PC-9 (cell line): ENCODE measurements at places on chromosomes 6 and 20. TPM values are rescaled to one million over a fixed set of nuclear protein-coding genes. Genes with fewer than 3 reads are reported as not detected.

GRCh38 chr6:153048631-153049030 lies 46.1 kb upstream of the MTRF1L start:
- no peak overlapping the region for H3K27ac ChIP-seq
- peaks cover 8% of the 10 kb centered on the region for H3K4me1 ChIP-seq
- H3K4me3 ChIP-seq: no peak overlapping the region
- peak; percentile 48 for DNase-seq
- no peaks in the 10 kb centered on the region for H3K27me3 ChIP-seq
- no peaks in the 10 kb centered on the region for H3K36me3 ChIP-seq

- H3K4me3 ChIP-seq: peak overlapping the region; percentile 69
- H3K27me3 ChIP-seq: no peaks in the 10 kb centered on the region
- peak overlapping the region; percentile 87 for H3K27ac ChIP-seq
- peaks cover 7% of the 10 kb centered on the region for H3K36me3 ChIP-seq
Measured at GRCh38 chr20:34954904-34955230, 739 bp downstream of the GSS start.

- H3K4me3 ChIP-seq: no peak overlapping the region
- H3K36me3 ChIP-seq: no peaks in the 10 kb centered on the region
- no peak for DNase-seq
- H3K27me3 ChIP-seq: no peaks in the 10 kb centered on the region
Measured at GRCh38 chr6:139429580-139430145, 55.2 kb upstream of the CITED2 start.

DNA sequence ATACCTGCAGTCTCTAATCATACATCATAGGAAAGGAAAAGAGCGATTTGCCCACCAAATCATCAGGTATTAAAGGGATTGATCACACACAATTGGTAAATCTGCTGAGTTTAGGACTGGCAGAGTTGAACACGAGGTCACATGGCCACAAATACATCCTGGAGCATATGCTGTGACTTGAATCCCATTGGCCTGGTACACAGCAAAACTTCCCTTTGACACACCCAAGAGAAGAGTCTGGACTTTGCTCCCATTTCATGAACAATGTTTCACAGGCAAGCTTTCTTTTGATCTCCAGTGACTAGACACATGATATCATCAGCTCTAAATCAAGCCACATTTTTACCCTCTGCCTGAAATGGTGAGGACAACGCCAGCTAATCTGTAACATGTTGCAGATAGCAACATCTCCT lies 117.9 kb downstream of the ISM1 start:
- H3K4me1 ChIP-seq: no peaks in the 10 kb centered on the region
- H3K4me3 ChIP-seq: no peak overlapping the region
- no peak overlapping the region for H3K27ac ChIP-seq
- H3K36me3 ChIP-seq: no peaks in the 10 kb centered on the region

DNA sequence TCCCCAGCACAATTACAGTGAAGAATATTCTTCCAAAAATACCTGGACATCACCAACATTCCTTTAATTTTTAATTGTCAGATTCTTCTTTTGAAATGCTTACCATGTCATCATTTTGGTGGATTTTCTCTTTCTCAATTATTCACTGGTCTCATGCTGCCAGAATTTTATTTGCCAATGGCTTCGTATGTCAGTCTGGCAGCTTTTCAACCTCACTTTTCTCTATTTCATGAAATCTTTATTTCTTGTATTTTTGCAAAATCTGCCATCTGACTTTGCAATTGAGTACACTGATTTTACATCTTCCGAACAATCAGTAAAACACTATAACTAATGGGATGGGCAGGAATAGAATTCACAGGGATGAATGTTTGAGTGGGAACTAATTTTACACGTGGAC lies 84.1 kb downstream of the BTBD9 start:
- H3K4me3 ChIP-seq: no peak overlapping the region
- H3K27me3 ChIP-seq: no peaks in the 10 kb centered on the region
- DNase-seq: no peak
- H3K4me1 ChIP-seq: no peaks in the 10 kb centered on the region

CCN6 gene
- total RNA-seq: not detected in 2 replicates

DNA sequence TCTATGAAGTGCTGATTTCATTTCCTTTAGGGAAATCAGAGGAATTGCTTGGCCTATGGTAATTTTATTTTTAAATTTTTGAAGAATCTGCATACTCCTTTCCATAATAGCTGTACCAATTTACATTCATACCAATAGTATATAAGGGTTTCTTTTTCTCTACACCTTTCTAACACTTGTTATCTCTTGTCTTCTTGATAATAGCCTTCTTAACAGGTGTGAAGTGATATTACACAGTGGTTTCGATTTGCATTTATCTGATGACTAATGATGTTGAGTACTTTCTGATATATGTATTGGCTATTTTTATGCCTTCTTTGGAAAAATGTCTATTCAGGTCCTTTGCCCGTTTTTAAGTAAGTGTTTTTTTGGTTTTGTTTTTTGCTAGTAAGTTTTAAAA lies 40.8 kb downstream of the SMAP1 start:
- H3K4me3 ChIP-seq: no peak overlapping the region
- H3K4me1 ChIP-seq: peaks cover 10% of the 10 kb centered on the region; the same call in 1 of the 2 replicates
- H3K27ac ChIP-seq: no peak overlapping the region
- H3K27me3 ChIP-seq: no peaks in the 10 kb centered on the region
- no peak for DNase-seq
- no peaks in the 10 kb centered on the region for H3K36me3 ChIP-seq

GRCh38 chr20:63274381-63275228 lies 2.0 kb downstream of the ARFGAP1 start:
- H3K4me1 ChIP-seq: peaks cover 18% of the 10 kb centered on the region
- peaks cover 28% of the 10 kb centered on the region; the same call in 1 of the 2 replicates for H3K36me3 ChIP-seq
- H3K4me3 ChIP-seq: no peak overlapping the region; the same call in 1 of the 2 replicates
- H3K27me3 ChIP-seq: no peaks in the 10 kb centered on the region

GRCh38 chr6:136137008-136137692 lies 113.0 kb downstream of the MTFR2 start:
- no peak for DNase-seq
- H3K4me3 ChIP-seq: no peak overlapping the region
- H3K4me1 ChIP-seq: no peaks in the 10 kb centered on the region

DNA sequence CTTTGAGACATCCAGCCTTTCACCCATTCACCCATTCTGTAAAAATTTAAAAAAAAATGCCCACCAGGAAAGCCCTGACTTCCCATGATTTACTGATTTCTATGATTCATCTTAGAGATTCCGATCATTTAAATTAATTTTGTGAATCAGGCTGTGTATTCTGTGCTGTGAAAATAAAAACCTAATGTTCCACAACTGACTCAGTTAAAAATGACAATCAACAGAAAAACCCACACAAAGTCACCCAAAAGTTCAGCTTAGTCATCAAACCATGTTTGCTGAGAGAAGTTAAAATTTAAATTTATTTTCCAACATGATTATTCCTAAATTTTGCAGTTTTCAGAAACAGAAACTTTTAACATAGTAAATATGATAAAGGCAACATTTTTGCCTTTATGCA lies 509.9 kb downstream of the TENT5A start:
- DNase-seq: no peak
- H3K27ac ChIP-seq: no peak overlapping the region
- H3K27me3 ChIP-seq: no peaks in the 10 kb centered on the region

GRCh38 chr6:64482631-64483030 lies 847.0 kb downstream of the PHF3 start:
- no peak for DNase-seq
- H3K27ac ChIP-seq: no peak overlapping the region
- no peaks in the 10 kb centered on the region for H3K4me1 ChIP-seq

CST7 gene
- not detected in 2 replicates for total RNA-seq

GRCh38 chr6:146892283-146892612 lies 293.5 kb downstream of the ADGB start:
- no peaks in the 10 kb centered on the region for H3K36me3 ChIP-seq
- no peak for DNase-seq
- H3K27me3 ChIP-seq: no peaks in the 10 kb centered on the region
- no peak overlapping the region for H3K4me3 ChIP-seq
- H3K27ac ChIP-seq: no peak overlapping the region

DNA sequence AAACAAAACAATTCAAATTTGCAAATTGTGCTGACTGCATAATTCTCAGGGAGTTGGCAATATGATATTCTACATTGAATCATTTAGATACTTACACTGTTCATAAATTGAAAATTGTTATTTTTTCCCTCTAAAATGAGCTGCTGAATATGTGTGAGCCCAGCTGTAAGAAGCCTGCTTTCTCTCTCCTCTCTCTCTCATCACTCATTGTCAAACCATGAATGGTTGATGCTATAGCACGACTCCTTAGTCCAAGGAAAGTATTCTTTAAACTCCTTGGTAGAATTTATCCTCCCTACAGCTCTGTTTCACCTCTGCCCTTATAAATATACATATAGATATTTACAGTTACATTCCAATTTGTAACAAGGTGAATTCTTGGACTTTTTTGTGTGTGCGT lies 116.4 kb upstream of the POU3F2 start:
- no peaks in the 10 kb centered on the region for H3K4me1 ChIP-seq
- no peak for DNase-seq
- no peaks in the 10 kb centered on the region for H3K36me3 ChIP-seq
- H3K27me3 ChIP-seq: no peaks in the 10 kb centered on the region

DNA sequence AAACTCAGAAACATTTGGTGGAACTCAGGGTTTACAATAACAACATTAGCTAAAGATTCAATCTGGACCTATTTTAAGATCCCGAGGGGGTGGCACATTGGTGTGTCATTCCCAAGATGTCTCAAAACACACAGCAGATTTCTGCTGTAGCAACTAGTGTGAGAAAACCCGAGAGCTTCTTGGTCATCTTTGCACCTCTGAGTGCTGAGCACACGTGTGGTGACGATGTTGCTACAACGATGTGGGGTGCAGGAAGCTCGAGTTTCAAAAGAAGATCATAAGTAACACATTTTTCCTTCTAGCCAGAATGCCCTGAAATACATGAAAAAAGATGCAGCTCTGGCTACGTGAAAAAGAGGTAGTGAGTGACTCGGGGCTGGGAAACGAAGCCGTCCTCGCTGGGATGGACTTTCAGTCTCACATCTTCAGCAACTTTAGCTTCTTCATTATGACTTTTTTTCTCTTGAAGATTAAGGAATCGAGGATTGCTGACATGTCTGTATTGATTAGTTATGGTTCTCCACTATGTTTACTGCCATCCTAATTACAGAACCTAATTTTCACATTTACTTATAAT lies 1.5 kb downstream of the RAMACL start:
- no peaks in the 10 kb centered on the region for H3K36me3 ChIP-seq
- DNase-seq: no peak
- H3K4me3 ChIP-seq: no peak overlapping the region
- no peaks in the 10 kb centered on the region for H3K27me3 ChIP-seq
- no peak overlapping the region for H3K27ac ChIP-seq
- no peaks in the 10 kb centered on the region for H3K4me1 ChIP-seq

DNA sequence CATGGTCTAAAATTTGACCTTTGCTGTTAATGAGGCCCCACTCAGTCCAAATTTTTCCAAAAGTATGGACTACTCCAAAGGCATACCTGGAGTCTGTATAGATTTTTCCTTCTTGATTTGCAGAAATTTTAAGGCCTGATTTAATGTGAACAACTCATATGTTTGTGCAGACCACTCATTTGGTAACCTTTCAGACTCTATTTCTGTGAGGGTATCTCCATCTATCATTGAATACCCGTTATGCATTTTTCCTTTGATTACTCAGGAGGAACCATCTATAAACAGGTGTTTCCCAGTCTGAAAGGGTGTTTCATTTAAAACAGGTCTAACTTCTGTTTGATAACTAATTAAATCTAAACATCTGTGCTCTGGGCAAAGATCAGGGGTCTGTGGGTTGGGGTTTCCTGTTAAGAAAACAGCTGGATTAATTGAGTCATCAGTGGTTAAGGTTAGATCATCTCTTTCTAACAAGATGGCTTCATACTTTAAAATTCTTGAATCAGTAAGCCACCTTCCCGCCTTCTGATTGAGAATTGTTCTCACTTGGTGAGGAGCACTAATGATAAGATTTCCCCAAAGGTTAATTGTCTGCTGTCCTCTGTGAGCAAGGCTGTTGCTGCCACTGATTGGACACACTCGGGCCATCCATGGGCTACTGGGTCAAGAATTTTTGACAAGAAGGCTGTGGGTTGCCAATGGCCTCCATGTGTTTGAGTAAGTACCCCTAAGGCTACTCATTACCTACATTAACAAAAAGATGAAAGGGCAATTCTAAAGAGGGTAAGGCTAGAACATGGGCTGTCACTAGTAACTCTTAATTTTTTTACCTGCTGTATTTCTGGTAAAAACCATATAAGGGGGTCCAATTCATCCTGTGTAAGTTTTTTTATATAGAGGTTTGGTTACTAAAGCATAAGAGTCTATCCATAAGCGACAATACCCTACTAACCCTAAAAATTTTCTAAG lies 24.1 kb downstream of the HLA-B start:
- no peaks in the 10 kb centered on the region for H3K4me1 ChIP-seq
- no peaks in the 10 kb centered on the region for H3K36me3 ChIP-seq
- no peak for DNase-seq

- H3K27me3 ChIP-seq: no peaks in the 10 kb centered on the region
- H3K36me3 ChIP-seq: no peaks in the 10 kb centered on the region
- peak overlapping the region; percentile 44; the same call in 1 of the 2 replicates for H3K4me3 ChIP-seq
- H3K4me1 ChIP-seq: peaks cover 66% of the 10 kb centered on the region
Measured at GRCh38 chr20:38602185-38602581, 574 bp downstream of the ARHGAP40 start.

DNA sequence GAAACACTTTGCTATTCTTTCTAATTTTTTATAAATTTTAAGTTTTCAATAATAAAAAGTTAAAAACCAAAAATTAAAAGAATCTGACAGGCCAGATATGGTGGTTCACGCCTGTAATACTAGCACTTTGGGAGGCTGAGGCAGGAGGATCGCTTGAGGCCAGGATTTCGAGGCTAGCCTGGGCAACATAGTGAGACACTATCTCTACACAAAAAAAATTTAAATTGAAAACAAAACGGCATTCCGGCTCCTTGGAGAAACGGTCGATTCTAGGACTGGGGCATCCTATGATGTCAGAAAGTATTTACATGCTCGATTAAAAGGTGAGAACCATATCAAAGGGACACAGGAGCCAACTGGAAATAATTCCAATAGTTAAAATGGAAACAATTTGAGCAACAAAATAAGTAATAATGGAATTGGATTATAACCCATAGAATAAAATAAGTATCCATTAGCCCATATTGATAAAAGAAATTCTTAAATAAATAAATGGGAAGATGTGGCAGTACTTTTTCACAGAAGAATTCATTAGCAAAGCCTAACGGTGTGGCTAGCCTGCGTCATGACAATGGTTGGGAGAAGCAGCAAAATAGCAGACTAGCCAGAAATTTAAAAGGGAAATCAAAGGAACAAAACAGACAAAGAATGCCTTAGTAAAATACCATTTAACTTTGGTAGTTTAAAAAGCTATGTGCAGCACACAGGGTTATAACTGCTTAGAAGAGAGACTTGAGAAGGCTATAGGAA lies 21.3 kb downstream of the HLA-E start:
- no peaks in the 10 kb centered on the region for H3K36me3 ChIP-seq
- H3K27me3 ChIP-seq: no peaks in the 10 kb centered on the region
- DNase-seq: no peak
- no peak overlapping the region for H3K27ac ChIP-seq
- H3K4me3 ChIP-seq: no peak overlapping the region

GRCh38 chr6:10093282-10093681 lies 321.6 kb downstream of the TFAP2A start:
- H3K4me3 ChIP-seq: no peak overlapping the region
- 0 out of 2 replicates have a peak, but pooled peaks cover 5% of the 10 kb centered on the region for H3K4me1 ChIP-seq
- H3K27ac ChIP-seq: no peak overlapping the region
- H3K36me3 ChIP-seq: no peaks in the 10 kb centered on the region
- DNase-seq: no peak

CD40 gene
- 7.3 and 13.6 TPM in 2 replicates for total RNA-seq
